ENCODE measurements at places on chromosomes 5 and 9. TPM values are rescaled to one million over a fixed set of nuclear protein-coding genes. Genes with fewer than 3 reads are reported as not detected.

- no peak for DNase-seq
These were observed 22.6 kb upstream of the ANKDD1B start for GRCh38 chr5:75588666-75589065.

DNA sequence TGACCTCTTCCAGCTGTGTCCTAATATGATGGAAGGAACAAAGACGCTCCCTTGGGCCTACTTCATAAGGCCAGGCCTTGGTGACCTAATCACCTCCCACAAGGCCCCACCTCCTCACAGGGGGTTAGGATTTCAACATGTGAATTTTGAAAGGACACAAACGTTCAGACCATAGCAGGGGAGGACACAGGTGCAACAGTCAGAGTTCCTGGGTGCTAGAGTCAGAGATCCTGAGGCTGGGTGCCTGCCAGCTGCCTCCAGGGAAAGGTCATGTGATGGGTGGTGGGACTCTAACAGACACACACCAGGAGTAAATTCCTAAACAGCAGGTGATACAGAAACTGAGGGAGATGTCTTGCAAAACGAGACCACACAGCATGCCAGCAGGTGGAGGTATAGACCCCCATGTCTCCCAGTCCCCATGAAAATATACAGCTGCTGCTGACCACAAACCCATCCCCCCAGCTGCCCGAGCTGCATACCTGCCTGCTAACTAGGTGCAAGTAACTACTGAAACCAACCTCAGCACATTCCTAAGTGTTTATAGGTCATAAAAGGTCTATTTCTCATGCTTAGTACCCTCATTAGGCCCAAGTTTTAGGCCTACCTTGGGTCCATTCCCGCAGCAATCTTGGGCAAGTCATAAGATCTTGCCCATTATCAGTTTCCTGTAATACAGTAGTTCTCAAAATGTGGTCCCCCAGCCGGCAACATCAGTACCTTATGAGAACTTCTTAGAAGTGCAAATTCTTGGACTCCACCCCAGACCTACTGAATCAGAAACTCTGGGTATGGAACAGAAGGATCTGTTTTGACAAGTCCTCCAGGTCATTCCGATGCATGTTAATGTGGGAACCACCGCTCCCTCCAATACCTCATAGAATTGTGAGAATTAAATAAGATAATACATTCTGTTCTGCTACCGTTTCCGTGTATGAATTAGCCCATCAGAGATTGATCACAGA, 245.3 kb downstream of the ENC1 start:
- no peak for DNase-seq

- DNase-seq, result no peak
These were observed 25.0 kb upstream of the MRPS30 start for GRCh38 chr5:44783634-44784315.

DNA sequence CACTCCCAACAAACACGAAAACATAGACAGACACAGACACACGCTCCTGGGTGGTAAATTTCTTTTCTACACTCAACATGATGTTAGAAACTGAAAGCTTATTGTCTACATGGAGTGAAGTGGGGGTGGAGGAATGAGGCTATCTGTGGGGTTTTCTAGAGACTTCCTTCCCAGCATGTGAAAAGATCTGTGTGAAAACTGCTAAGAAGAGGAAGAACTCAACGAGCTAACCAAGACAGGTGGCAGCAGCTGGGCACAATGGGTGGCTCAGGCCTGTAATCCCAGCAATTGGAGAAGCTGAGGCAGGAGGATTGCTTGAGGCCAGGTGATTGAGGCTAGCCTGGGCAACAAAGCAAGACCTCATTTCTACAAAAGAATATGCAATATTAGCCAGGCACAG, 7.6 kb downstream of the FYB1 start:
- DNase-seq, result no peak

DNA sequence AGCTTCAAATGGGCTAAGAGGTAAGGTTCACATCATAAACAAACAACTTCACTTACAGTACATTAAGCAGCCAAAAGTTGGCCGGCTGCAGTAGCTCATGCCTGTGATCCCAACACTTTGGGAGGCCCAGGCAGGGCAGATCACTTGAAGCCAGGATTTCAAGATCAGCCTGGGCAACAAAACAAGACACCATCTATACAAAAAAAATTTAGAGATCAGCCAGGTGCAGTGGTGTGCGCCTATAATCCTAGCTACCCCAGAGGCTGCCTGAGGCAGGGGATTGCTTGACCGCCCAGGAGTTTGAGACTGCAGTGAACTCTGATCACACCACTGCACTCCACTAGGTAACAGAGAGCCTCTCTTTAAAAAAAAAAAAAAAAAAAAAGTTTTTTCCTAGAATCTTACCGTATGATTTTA, 16.9 kb downstream of the UBTD2 start:
- no peak for DNase-seq

GRCh38 chr5:132506094-132506692, 15.6 kb upstream of the IRF1 start:
- peak; percentile 52 for DNase-seq

- DNase-seq, result no peak
These were observed 3.6 kb upstream of the NR5A1 start for GRCh38 chr9:124510650-124511425.

DNA sequence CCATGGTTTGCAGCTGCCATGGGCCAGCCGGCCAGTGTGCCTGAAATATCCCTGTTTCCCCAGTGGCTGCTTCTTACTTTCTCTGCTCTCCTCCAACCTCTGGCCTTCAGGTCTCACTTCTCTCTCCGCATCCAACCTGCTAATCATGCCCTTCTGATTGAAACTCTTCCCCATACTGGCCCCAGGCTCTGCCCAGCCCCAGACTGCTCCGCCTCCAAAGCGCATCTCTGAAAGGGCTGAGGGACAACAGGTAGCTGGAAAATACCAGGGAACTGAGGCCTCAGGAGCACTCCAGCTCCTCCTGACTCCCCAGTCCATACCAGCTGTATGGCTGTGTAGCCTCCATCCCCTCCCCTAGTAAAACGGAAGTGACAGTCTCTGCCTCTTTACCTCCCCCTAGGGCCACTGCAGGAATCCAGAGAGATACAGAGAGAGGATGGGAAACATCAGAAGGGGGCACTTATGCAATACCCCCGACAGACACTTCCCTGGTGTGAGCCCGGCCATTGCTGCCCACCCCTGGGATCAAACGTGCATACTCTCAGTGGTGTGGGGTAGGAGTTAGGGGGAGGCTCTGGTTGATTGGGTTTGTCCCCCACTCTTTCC, 34.2 kb downstream of the PAX5 start:
- no peak for DNase-seq

DNA sequence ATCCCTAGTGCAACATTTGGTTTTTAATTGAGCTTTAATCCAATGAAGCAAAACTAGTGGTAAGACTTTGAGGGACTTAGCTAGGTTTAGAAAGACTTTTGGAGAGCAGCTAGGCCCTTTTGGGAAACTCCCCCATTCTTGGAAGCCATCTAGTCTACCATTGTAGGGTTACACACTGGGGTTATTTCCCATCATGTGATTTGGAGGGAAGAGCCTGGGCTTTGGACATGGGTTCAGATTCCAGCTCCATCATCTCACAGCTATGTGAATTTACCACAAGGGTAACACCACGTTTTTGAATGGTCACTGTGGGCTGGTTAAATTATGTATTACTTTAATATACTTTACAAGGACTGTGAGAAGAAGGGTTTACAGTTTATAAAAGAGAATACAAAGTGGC, 18.3 kb upstream of the TNFSF15 start:
- no peak for DNase-seq

- no peak for DNase-seq
These were observed 73.3 kb upstream of the ATP10B start for GRCh38 chr5:160925281-160925680.

GRCh38 chr5:147483188-147483790, 26.6 kb downstream of the DPYSL3 start:
- DNase-seq, result no peak

GRCh38 chr5:134444941-134445471, 33.3 kb upstream of the CDKN2AIPNL start:
- no peak for DNase-seq

DNA sequence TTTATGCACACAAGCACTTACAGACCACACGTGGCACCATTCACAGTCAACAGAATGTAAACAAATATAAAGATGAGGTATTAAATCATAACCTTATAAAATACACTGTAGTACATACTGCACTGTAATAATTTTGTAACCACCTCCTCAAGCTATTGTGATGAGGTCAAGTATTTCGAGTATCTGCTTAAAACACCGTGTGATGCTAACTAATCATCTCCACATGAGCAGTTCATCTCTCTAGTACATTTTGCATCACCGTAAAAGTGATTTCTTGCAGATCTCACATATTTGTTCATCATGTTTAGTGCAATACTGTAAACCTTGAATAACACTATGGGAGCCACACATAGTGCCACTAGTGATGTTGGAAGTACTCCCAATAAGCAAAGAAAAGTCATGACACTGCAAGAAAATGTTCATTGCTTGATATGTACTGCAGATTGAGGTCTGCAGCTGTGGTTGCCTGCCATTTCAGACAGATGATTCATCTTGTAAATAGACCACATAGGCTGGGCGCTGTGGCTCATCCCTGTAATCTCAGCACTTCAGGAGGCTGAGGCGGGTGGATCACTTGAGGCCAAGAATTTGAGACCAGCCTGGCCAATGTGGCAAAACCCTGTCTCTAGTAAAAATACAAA, 44.3 kb downstream of the FOXB2 start:
- peak; percentile 16 for DNase-seq

Gene DRD1
- not detected for total RNA-seq

Gene RFESD
- 8.9 TPM for total RNA-seq

Gene PCDHAC2
- 1.2 TPM for total RNA-seq

Gene GLRA1
- total RNA-seq, result not detected

Gene WDR70
- total RNA-seq, result 25.6 TPM

Data from NCI-H460 (cell line).